ENCODE measurements at places on chromosomes 11 and 22.
A peak's percentile ranks its signal among the peaks of the same experiment; 100 is the strongest.

DNA sequence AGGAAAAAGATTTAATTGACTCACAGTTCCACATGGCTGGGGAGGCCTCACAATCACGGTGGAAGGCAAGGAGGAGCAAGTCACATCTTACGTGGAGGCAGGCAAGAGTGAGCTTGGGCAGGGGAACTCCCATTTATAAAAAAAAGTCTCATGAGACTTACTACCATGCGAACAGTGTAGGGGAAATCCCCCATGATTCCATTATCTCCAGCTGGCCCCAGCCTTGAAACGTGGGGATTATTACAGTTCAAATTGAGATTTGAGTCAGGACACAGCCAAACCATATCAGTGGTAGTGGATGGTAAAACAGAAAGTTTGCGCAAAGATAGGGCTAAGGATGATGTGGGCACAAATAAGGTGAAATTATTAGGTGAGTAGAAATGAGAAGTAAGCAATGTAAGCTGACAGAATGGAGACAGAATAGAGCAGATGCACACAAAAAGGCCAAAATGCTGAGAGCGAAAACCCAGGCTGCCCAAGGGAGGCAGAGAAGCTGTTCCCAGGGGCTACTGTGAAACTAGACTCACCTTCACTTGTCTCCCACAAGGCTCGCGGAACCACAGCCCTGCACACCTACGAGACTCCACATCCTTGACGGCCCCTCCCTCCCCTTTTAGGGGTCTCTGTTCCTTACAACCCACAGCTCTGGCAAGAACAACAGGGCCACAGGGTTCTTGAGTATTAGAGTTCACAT, 377.6 kb downstream of the CADM1 start:
- no peak for DNase-seq

GRCh38 chr22:27727673-27728451, 73.7 kb downstream of the MN1 start:
- no peak for DNase-seq

- peak; percentile 43 for DNase-seq
Observed at GRCh38 chr11:12045914-12046635, 37.6 kb upstream of the DKK3 start.

GRCh38 chr11:36672815-36673450, 74.9 kb upstream of the RAG2 start:
- DNase-seq = no peak

GRCh38 chr22:24819911-24820461, 14.0 kb downstream of the SGSM1 start:
- DNase-seq = no peak

DNA sequence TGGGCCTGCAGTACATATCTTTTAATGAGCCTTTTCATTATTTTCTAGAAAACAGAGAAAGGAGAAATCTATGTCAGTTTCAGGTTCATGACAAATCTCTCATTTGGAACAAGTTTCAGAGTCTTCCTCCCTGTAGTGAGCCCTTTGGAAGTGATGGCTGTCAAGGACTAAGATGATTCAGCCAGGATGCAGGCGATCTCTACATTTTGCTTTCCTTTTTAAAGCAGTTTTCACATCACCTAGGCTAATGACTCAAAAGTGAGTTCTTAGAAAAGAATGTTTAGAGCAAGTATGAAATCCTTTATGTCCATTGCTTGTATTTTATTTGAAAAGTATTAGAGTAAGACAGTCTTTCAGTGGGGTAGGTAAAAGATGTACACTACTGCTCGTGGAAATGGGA, 130.1 kb downstream of the TRPC6 start:
- no peak for DNase-seq

GRCh38 chr22:38834215-38834953, 9.4 kb downstream of the NPTXR start:
- DNase-seq = no peak

GRCh38 chr11:1701091-1701807, 4.3 kb downstream of the KRTAP5-6 start:
- DNase-seq = no peak

GRCh38 chr22:24695561-24696511, 78.7 kb downstream of the PIWIL3 start:
- no peak for DNase-seq

DNA sequence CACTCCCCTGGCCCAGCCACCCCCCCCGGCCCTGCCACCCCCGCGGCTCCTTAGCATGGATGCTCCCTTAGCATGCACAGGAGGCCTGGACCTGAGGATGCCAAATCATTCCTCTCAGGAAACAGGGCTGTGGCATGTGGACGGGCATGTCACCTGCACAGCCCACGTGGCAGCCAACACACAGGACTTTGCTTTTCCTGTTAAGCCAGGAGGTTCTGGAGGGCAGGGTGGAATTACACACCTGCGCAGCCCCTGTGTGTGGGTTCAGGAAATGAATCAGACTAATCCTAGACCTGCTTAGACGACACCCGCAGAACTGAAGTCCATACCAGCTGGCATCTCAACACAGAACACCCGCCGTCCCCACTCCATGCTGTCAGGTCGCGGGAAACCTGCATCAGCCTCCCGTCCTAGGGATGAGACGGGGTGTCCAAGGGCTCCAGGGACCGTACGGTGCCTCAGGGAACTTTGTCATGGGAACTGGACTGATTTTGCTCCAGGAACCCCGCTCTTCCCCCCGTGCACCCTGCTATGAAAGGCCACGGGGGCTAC, 10.2 kb downstream of the CERK start:
- DNase-seq = no peak

DNA sequence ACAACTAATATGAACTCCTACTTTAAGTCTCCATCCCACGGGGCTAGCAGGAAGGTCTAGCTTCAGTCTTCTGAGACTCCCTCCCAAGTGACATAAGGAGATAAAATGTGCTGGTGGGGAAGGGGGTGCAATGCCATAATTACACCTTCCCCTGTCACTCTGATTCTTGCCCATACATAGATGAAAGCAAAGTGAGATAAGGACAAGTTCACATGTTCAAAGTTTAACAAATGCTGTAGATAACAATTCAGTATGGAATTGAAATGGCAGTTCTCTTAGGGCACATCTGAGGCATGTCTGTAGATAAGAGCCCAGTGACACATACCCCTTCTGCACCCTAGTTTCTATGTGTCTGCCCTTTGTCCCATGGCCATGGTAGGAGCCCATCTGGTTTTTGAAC, 38.2 kb upstream of the PANX1 start:
- no peak for DNase-seq

DNA sequence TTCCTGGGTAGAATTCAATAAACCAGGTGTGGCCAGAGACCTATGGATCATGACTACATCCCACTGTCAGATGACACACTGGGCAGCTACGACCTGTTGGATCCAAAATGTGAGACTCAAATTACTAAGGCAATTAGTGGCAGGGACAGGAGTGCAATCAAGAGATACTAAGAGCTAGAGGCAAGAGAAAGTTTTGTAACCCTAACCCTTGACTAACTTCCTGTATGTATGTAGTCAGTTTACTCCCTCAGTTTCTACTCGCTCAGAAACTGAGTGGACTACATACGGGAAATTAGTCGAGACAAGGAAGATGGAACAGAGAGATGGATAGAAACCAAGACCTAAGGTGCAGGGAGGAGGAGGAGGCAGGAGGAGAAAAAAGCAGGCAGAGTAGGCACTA, 2.7 kb downstream of the CYB5R2 start:
- DNase-seq = no peak

- no peak for DNase-seq
Observed at GRCh38 chr11:44835296-44835695, 108.5 kb downstream of the TSPAN18 start.

DNA sequence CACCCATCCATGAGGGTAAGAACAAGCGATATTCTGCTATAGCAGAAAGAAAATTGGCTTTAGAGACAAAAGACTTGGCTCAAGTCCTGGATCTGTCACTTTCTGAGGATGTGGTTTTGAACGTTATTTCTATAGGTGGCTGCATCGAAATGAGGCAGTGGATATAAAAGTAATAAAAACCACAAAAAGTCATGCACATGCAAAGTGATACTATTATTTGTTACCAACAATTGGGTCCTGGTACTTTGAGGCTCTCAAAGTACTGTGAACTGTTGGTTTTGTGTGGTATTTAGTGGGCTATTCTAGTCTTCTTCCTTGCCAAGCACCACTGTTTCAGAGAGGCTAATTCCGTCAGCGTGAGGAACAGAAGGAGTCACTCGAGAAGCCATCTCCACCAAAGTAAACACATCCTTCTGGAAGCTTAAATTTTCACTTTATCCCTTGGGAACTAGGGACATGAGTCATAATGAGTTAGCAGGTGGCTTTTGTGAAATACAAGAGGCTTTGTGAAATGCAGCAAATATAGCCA, 13.1 kb downstream of the UBASH3B start:
- DNase-seq = no peak

GRCh38 chr11:113681711-113682413, 24.2 kb downstream of the TMPRSS5 start:
- DNase-seq = no peak

DNA sequence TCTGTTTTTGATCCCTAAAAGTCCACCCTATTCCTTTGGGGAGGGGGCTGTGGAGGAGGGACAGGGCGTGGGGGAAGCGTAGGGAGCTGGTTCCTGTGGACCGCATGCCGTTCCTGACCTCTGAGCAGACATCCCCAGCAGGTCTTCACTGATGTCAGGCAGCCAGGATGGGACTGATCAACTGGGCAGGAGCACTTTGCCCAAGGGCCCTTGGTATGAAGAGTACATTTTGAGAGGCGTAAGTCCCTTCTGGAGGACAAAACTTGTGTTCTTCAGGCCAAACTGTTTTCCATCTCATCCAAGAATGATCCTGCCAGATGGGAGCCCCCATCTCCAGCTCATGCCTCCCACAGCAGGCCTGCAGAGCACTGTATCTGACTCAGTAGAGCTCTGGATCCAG, 80.9 kb upstream of the NARS2 start:
- DNase-seq = no peak

GRCh38 chr22:32622004-32622743, 147.6 kb downstream of the FBXO7 start:
- DNase-seq = no peak

DNA sequence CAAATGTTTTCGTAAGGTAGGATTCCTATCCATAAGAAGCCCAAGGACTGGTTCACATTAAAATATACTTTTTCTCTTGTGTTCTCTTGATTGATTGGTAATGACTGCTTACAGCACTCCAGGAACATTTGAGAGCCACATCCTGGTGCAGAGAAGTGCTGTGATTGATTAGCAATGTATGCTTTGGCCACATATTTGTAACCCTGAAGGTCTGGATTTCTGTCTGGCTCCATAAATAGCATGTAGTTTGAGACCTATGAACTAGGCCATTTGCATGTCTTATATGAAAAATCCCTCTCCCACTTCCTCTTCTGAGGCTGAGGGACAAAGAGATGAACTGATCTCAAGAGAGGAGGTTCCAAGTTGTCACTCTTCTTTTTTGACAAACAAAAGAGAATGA, 49.3 kb upstream of the CD44 start:
- DNase-seq = no peak

DNA sequence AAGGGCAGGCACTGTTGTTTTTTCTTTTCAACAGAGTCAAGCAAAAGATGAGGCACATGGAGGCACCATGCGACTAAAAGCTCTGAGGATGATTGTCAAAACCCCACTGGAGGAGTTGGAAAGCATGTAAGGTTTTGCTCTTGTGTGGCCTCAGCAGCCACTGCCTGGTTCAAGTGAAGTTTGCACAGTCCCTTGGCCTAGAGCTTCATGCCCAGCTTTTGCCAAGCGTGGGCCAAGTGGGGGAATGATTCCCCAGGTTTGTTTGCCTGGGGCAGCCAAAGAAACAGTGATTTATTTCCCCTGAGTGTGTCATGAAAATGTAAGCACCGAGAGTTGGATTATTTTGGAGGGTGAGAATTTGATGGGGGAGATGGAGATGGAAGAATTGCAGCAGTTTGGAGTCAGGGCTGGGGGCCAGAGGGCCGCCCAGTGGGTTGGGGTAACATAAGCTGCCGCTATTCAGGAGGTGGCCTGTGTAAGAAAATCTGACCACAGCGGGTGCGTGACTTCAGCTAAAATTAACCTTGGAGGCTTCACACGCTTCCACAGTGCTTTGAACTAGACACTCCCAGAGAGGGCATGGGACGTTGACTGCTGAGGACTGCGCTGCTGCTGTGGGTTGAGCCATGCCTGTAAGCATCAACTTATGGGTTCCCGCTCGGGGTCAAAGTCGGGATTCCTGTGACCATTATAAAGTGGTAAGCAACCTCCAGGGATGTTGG, 100.7 kb downstream of the NAV2 start:
- DNase-seq = no peak

DNA sequence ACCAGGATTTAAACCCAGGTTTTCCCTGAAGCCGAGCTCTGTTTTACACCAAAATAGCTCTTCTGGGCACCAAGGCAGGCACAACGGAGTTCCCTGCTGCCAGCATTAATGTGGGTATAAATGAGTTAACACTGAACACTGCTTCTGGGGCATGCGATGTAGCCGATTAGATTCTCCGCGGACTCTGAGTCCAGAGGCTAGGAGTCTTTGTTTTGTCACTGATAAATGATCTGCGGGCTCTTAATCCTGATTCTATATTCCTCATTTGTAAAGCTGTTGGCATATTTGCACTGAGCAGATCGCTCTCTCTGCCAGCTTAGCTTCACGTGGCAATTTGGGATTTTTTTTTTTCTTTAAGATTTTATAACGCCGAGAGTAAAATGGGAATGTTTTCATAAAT, 16.8 kb upstream of the LDLRAD3 start:
- DNase-seq = no peak

DNA sequence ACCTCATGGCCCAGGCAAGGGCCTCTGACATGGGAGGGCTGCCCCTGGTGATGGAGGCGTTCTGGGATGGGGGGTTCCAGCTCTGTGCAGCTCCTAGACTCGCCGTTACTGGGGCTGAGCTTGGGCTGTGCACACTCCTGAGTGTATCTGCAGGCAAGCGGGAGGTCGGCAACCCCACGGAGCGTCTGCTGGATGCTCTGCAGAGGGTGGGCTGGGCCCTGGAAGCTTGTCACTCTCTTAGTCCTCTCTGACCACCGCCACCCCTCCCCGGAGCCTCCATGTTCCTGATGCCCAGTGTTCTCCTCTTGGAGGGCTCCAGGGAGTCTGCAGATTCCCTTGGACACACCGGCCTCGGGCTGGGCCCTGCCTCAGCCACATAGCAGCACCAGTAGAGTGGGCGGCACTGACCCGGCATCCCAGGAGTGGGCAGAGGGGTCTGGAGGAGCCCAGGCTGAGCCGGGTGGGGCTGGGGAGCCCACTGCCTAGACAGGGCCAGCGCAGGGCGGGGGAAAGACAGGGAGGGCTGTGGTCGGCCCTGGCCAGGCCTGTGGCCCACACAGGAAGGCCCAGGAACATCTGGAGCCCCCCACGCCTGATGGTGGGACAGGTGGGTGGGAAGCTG, 20.6 kb upstream of the MUC5B start:
- no peak for DNase-seq

- DNase-seq = no peak
Observed at GRCh38 chr11:94106716-94107115, 21.9 kb upstream of the PANX1 start.

DNA sequence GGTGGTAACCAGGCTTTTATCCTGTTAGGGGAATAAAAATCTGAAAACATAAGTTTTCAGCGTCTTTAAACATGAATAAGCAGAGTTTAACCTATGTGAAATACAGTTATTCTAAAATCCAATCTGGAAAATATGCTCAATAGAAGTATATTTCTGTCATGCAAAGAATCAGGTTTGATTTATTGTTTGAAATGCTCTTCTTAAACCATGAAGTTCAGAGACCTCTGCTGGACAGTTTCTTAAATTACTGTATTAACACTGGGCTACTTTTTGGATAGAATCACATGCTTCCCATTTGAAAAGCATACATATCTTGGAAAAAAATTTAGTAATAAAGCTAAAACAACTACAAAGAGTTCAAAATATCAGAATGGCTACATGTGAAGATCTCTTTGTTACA, 25.4 kb downstream of the APIP start:
- DNase-seq = no peak

- DNase-seq = no peak
Observed at GRCh38 chr22:38739300-38740055, 16.3 kb downstream of the SUN2 start.

Measured in CD4-positive, alpha-beta T cell treated with Interleukin-4 for 1 hour (primary cell).